Endodermal cell (in vitro differentiated cells): ENCODE measurements at places on chromosomes 3 and 15.

- no peak for DNase-seq
These were observed 20.7 kb upstream of the RPP14 start for GRCh38 chr3:58285334-58285733.

DNA sequence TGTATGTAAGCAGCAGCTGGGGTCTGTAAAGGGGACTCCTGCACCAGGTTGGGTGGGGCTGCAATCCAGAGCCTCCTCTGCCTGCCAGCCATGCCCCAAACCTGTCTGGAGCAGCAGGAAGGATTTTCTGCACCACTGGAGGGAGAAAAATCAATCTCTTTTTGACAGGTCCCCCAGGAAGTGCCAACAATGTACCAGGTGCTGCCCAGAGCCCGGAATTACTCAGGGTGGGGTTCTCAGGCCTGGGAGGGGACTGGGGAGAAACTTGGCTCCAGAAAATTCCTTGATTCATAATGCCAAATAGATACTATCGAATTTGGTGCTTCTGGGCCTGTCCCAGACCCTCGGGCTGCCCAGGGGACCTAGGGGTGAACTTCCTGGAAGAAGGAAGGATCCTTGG is 52.6 kb downstream of the WNT7A start:
- no peak for DNase-seq

- no peak for DNase-seq
These were observed 45.5 kb downstream of the TMOD3 start for GRCh38 chr15:51874751-51875644.

GRCh38 chr15:30870681-30871080 is 33.0 kb upstream of the FAN1 start:
- DNase-seq, result no peak

GRCh38 chr3:50147861-50148260 is 7.3 kb upstream of the SEMA3F start:
- DNase-seq, result no peak

GRCh38 chr3:47324278-47324865 is 41.6 kb downstream of the KLHL18 start:
- DNase-seq, result peak; percentile 90

GRCh38 chr3:2262204-2262603 is 163.5 kb downstream of the CNTN4 start:
- no peak for DNase-seq

DNA sequence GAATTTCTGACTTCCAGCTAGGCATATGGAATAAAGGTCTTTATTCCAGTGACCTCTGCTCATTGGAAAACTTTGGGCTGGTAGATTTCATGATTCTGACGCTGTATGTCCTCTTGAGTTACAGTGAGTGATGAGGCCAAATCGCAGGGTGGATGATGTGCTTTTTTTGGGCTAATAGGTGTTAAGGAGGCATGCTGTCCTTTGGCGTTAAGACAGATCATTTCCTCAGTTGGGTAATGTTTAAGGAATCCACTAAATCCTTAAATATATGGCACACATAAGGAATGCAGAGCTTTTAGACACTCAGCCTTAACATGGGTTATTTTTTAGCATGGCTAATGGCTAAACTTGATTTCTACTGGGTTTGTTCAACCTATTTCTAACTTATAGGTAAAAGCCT is 87.9 kb downstream of the LPP start:
- no peak for DNase-seq

DNA sequence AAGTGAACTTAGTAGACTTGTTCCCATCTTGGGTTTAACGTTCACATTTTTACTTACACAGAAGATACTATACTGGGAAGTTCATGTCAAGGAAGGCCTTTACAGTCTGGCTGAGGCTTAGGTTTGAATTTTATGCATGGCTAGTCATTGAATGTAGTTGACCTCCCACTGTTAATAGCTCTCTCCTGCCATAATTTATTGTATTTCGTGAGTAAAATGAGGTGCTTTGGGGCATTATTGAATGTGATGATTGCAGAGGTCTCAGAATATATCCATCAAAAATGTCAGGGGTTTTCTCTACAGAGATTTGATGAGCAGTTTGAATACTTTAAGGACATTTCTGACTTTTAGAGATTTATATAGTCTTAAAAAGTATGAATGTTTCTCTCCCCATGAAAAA is 356.6 kb upstream of the GRM7 start:
- no peak for DNase-seq

DNA sequence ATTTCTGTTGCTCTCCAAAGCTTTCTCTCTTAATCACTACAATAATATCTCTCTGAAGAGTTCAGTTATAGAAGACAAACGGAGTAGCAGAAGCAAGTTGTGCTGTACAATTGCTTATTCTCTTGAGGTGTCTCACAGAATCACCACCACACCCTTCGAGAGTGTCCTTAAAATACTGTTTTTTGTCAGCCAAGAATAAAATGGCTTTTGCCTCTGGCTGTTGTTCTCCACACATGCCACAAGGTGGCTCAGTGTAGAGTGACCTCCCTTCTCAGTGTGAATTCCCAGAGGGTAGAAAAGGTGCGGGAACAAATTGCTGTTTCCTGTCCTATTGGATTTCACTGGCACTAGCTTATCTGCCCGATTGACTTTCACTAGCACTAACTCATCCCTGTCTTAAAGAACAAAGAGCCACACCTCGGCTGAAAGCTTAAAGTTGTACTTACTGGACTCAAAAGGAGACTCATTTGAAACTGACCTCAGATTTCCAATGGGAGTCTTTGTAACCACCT is 134.2 kb upstream of the SATB1 start:
- peak; percentile 80 for DNase-seq

DNA sequence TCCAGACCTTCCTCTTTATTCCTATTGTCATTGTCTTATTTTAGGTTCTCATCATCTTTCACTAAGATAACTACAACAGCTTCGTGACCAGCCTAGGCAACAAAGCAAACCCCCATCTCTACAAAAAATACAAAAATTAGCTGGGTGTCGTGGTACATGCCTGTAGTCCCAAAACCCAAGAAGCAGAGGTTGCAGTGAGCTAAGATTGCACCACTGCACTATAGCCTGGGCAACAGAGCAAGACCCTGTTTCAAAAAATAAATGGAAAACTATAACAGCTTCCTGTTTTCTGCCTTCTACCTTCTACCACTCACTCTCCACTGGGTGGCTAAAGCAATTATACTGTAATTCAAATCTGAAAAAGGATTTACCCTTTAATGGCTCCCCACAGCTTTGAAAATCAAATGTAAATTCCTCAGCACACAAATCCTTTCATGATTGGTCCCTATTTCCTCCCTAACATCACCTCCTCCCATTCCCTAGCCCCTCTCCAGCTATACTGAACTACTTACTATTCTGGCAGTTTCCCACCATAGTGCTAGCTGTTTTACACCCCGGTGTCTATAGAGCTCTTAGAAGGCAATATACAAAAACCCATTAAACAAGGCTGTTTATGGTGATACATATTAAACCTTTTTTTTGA is 33.4 kb downstream of the LRRFIP2 start:
- no peak for DNase-seq

- DNase-seq, result no peak
These were observed 945.0 kb upstream of the CFAP20DC start for GRCh38 chr3:59994732-59995304.

GRCh38 chr15:27017168-27017809 is 46.3 kb downstream of the GABRG3 start:
- peak; percentile 96 for DNase-seq

DNA sequence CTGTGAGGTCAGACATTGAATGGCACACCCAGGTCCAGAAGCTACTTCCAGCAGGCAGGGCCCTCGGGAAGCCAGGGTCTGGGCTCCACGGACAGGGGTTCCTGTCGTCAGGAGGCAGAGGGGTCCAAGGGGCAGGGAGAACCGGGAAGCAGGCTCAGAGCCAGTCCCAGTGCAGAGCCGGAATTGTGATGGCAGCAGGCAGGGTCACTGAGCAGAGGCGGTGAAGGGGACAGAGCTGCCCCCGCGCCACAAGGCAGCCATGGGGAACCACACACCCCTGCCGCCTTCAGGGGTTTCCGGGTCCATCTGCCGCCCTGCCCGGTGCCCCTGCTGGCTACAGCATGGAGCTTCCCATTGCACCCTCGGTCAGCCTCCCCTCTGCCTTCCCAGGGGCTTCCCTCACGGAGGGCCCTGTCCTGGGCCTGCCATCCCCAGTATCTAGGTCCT is 136.9 kb downstream of the NSMCE3 start:
- DNase-seq, result no peak

GRCh38 chr3:181721046-181721875 is 9.5 kb downstream of the SOX2 start:
- DNase-seq, result no peak

DNA sequence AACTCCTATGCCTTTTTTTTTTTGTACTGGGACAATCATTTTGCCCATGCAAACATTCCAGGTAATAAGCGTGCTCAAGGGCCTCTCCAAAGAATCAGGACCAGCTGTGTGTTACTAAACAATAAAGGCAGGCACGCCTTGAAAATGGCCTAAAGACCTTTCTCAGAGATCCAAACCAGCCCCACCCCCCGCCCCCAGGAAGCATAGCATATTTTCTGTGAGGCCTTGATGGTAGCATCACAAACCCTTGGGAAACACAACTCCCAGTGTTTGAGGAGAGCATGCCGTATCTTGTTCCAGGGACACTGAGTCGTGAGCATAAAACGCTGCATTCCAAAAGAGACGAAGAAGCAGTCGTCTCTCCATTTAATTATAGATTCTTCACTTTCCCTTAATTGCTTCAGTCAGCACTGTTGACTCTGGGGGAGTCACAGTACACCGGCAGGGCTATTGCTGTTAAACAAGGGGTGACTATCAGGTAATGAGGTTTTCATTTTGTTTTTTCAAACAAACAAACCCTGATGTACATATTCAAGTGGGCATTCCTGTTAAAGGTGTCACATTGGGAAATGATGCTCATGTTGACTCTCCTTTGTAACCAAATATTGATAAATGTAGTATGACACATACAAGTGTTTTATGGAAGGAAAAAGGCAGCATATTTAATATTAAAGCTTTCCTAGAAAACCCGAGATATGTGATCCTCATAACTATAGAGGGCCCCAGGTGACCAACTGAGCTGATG is 4.4 kb upstream of the TPM1 start:
- DNase-seq, result no peak

GRCh38 chr15:61759639-61760038 is 300.6 kb downstream of the VPS13C start:
- DNase-seq, result no peak

GRCh38 chr3:11581237-11582190 is 62.2 kb downstream of the VGLL4 start:
- no peak for DNase-seq

DNA sequence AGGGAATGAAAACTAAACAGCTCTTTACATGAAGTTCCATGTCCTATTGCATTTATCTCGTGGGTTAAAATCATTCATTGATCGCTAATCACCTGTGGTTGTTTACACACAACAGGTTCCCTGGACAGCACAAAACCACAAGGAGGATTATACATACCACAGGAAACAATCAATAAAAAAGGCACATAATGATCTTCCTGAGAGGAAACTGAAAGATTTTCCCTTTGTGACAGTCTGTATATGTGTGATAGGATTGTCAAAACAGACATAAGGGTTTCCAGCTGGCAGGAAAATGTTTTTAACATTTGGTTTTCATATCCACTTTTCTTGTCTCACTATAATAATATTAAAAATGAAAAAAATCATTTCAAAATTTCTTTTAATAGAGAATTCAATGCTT is 541.8 kb downstream of the NLGN1 start:
- no peak for DNase-seq

DNA sequence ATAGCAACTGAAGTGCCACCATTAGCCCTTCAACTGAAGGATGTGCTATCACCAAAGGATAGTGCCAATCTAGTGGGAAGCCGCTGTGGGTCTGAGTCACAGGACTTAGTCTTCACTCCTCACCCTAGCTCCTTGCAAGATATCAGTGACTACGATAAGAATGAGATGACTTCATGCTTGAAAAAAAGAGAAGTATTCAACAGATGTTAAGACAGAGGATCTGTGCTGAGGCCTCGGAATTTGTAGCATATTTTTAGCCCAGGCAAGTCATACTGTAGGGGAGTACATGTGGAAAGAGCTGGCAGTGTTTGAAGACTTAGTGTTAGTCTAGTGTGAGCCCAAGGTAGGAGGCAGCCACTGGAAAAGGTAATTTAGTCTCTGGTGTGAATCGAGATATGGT is 270.7 kb upstream of the LRTM1 start:
- DNase-seq, result no peak

GRCh38 chr3:27723001-27723445 is 900 bp upstream of the EOMES start:
- DNase-seq, result peak; percentile 89

GRCh38 chr3:126107957-126108675 is 24.2 kb upstream of the SLC41A3 start:
- DNase-seq, result no peak

- no peak for DNase-seq
These were observed 259.2 kb downstream of the CPNE4 start for GRCh38 chr3:131775650-131776049.

DNA sequence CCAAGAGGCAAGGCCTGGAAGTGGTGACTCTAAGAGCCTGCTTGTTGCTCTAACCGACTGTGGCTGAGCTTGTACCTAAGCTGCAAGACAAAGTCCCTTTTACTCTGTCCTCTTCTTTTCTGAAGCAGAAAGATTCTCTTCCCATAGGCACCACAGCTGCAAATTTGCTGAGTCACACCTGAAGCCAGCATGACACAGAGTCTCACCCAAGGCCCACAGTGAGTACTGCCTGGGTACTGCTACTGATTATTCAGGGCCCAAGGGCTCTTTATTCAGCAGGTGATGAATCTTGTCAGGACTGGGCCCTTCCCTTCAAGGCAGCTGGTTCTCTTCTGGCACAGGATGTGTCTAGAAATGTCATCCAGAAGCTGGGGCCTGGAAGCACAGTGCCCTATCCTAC is 18.9 kb upstream of the TIGIT start:
- DNase-seq, result no peak

- DNase-seq, result peak; percentile 96
These were observed 20.3 kb upstream of the CSPG4 start for GRCh38 chr15:75732809-75733451.

DNA sequence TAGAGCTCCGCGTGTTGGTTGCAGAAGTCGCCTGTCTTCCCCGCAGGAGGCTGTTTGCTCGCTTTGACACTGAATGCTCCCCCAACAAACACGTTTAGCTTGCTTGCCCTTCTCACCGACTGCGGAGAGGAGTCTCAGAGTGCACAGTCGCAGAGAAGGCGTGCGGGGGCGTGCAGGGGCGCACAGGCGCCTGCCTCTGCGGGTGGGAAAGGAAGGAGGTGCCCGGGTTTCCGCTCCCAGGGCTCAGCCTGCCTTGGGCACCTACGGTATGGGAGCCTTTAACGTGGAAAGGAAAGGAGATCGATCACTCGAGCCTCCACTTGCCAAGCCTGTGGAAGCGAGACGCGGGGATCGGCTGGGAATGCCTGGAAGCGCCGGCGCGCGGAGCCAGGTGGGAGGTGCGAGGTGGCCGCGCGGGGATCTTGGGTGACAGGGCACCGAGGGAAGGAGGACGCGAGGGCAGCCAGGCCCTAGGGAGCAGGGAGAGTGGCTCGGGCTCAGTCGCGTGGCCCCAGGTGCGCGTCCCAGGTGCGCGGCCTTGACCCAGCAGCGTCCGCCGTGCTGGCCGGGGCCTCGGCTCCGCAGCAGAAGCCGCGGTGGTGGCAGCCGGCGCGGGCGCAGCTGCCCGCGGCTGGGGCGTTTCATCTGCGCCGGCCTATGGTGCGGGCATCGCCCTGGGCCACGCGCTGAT is at the start of gene FAN1:
TSS of gene FAN1 (plus strand) at position 419 of the 691 bp plus-strand sequence. CDS start 749 bp downstream, outside the sequence.
- DNase-seq, result peak; percentile 95

GRCh38 chr3:188734395-188734794 is 437.4 kb upstream of the TPRG1 start:
- no peak for DNase-seq

GRCh38 chr3:42351207-42351606 is 59.2 kb downstream of the LYZL4 start:
- DNase-seq, result no peak
